ENCODE measurements at places on chromosomes 5 and 9.

DNA sequence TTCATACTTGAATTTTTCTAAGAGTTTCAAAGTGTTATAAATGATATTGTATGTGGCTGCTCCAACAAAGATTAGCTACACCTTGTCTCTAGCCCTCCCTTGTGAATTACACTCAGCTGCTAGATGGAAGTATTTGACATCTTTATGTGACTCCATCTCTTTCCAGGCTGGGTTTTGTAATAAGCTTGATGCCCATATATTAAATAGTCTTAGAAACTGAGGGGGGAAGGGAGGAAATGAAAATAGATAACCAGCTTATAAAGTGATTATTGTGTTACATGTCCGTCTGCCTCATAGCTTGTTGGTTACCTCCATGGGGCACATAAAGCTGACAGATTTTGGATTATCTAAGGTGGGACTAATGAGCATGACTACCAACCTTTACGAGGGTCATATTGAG, 63.4 kb downstream of the CD180 start:
- no peak for DNase-seq

DNA sequence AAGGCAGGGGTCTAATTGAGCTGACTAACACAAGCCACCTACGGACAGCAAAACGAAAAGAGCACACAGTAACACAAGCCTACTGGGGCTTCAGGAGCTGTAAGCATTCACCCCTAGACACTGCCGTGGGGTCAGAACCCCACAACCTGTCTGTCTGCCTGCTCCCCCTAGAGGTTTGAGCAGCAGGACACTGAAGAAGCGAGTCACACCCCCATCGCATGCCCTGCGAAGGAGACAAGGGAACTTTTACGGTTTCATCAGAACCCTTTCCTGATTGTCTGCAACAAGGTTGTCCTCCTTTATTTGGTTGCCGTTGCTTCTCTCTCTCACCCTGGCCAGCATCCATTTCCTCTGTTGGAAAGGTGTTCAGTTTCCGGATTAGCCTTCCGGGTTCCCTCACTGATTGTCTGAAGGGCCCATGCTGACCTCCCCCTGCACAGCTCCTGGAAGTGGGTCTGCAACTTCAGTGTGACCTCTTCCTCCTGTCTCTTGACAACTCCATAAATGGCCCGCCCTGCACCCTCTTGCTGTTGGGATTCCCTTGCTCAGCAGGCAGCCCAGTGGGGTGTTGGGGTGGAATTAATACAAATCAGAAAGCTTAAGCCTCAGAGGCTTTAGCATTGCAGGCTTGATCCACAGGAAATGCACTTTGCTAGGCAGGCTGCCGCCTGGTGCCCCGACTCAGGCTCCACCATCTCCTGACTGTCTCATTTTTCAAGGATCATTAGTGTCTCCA, 258.9 kb upstream of the TLE4 start:
- no peak for DNase-seq

GRCh38 chr9:28267351-28267750, 694.1 kb upstream of the C9orf72 start:
- no peak for DNase-seq

DNA sequence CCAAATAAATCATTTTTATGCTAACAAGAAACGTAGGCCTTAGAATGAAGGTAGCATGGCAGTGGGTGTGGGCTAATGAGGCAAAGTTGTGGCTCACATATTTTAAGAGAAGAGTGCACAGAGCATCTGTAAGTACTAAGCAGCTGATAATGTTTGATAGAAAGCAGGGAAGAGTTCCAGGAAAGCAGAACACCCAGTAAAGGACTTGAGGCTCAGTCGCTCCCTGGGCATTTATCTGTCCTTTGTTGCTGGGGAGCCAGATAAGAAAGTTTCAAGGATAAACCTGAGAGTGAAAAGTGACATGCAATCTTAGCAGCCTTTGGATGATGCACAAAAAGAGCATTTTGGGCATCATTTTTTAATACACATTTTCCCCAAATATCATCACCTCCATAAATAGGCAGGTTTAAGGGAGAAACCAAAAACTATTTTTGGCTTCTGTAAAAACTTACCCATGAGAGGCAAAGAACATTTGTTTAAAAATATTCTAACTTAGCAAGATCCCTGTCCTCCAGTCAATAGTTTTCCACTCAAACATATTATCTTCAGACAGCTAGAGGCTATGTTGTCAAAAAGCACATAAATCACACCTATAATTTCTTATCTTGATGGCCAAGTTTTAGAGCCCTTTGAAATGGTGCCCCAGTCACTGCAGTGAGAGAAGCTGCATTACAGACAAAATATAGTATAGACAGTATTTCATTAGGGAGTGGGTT, 3.4 kb downstream of the FREM1 start:
- DNase-seq: no peak

GRCh38 chr5:53438486-53439472, 41.6 kb upstream of the FST start:
- no peak for DNase-seq

GRCh38 chr9:134888603-134889190, 8.1 kb downstream of the FCN2 start:
- DNase-seq: no peak

DNA sequence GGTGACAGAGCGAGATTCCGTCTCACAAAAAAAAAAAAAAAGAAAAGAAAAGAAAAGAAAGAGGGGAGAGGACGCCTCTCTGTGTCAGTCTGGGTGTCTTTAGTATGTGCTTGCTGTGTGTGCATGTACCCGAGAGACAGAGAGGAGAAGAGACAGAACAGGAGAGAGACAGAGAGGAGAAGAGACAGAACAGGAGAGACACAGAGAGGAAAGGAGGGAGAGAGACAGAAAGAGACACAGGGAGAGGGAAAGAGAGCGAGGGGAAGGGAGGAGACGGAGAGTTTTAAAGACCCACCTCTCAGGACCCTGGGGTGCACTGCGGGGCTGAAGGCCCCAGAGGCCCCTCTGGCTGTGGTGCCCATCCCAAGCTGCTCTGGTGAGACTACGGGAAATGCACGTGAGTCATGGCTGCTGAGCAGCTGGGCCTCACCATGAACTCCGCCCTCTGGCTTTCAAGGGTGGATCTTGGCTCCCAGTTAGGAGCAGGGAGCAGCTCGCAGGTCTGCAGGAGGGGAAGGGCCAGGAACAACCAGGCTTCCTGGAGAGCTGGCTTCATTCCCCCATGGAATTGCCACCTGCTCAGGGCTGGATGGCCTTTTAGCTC, 7.9 kb downstream of the SLC6A3 start:
- DNase-seq: no peak

DNA sequence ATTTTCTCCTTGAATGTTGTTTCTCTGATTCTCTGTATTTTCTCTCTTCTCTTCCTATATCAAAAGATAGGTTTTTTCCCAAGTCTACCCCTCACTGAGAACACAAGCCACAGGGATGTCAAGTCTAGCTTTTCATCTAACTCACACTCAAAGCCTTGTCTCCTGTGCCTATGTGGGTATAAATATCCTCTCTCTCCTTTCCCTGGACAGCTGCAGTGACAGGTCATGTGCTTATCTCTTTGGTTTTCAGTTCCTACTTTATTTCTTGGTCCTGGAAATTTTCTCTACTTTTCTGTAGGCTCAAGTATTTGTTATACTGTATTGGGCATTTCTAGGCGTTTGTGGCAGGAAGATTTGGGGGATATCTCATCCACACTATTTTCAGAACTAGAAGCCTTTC, 182.4 kb upstream of the MVB12B start:
- DNase-seq: no peak

GRCh38 chr9:93086447-93087224, 9.4 kb upstream of the CARD19 start:
- DNase-seq: no peak

DNA sequence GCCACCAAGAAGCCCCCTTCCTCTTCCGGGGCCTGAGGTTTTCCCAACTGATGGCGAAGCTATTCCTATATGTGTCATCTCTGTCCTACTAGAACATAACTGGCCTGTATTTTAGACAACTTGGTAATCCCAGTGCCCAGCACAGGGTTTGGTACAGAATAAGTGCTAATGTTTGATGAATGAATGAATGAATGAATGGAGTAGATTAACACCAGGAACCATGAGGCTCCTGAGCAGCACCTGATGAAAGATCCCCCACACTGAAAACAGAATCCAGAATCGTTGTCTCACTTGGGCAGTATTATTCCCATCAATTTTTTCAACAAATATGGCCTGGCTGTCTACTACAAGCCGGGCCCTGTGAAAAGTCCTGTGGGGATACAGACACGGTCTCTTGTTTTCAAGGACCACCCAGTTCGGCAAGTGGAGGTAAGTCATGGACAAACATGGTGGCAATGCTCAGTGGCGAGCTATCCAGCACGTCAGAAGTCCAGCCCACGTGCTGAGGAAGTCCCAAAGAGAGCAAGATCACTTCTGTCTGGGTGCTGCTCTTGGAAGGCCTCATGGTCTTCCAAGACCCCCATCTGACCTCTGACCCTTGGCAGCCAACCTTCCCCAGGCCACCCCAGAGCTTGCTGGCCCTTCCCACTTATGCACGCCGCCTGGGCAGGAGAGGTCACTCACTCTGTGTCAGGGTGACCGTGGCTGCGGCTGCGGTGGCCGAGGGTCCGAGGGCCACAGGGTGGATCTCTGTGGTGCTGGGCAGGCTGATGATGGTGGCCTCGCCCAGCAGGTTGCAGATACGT, 1.0 kb downstream of the NAIF1 start:
- no peak for DNase-seq

Measured in SIG-M5 (cell line).